ENCODE measurements at places on chromosomes 11 and 22.

DNA sequence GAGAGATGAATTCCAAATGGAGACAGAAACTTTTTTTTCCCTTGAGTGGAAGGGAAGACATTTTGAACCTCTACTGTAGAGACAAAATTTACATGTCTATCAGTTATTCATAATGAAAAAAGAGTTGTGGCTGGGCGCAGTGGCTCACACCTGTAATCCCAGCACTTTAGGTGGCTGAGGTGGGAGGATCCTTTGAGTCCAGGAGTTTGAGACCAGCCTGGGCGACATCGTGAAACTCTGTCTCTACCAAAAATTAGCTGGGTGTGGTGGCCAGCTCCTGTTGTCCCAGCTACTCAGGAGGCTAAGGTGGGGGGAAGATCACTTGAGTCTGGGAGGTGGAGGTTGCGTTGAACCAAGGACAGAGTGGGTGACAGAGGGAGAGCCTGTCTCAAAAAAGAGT, 4.1 kb downstream of the EED start:
- no peak for DNase-seq

DNA sequence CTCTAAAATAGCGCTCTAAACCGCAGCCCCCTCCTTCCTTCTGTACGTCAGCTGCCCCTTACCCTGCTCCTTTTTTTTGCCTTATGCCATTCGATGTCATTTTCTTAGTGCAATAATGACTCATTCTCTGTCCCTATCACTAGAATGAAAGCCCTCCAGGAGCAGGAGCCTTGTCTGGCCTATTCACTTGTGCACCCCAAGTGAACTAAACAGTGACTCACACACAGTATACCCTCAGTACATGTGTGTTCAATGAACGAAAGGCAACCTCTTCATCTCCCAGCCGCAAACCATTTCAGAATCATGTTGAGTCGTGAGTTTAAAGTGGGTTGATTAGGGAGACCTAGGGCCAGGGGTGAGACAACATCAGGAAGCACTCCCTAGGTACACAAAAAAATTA, 50.7 kb upstream of the SPATA19 start:
- DNase-seq: no peak

DNA sequence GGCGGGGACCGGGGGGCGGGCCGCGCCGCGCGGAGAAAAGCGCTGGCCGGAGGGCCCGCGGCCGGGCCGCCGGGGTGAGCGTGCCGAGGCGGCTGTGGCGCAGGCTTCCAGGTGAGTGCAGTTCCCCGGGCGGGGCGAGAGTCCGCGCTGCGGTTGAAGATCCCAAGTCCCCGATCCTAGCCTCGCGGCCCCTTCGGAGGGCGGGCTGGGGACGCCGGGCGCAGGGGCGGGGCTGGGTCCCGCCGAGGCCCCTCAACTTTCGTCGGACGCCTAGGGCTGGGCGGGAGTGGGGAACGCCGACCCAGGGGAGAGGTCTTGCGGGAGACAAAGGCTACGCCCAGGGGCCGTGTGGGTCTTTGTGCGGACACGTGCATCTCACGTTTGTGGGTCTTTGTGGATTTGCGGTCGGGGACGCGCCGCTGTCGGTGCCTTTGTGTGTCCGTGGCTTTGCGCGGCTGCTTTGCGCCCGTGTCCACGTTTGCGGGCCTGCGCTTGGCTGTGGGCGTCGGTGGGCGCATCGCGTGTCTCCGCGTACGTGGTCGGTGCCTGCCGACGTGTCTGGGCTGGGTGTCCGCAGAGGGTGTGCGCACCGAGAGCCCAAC, at the start of gene TSKU:
TSS of gene TSKU (plus strand) at position 63 of the 602 bp plus-strand sequence. CDS start 12,261 bp downstream, outside the sequence.
- DNase-seq: no peak

DNA sequence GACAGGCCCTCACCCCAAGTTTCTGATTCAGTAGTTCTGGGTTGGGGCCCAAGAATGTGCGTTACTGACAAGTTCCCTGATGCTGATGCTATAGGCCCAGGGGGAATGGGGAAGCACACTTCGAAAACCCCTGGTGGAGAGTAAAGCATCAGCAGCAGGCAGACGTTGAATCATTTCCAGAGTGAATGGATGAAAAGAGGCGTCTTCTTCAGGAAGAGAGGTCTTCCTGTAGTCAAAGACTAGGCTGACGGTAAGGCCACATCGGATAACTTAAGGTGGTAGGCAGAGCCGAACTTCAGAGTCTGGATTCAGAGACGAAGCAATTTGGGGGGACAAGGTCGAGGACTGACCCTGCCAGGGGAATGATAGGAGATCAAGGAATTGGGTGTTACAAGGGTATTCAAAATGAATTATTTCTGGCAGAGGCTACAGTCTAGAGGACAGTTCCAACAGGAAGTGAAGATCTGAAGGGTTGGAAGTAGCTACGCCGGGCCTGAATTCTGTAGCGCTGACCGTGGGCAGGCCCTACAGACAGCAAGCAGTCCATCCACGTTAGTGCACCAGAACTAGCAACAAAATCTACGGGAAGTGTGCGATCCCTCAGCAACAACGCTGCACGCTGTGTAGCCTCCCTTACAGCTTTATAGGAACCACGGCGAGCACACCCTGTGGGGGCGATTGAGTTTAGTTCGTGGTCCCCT, 862 bp upstream of the CENATAC start:
- no peak for DNase-seq

- no peak for DNase-seq
Measured at GRCh38 chr11:44248109-44248508, 61.8 kb downstream of the ALX4 start.

DNA sequence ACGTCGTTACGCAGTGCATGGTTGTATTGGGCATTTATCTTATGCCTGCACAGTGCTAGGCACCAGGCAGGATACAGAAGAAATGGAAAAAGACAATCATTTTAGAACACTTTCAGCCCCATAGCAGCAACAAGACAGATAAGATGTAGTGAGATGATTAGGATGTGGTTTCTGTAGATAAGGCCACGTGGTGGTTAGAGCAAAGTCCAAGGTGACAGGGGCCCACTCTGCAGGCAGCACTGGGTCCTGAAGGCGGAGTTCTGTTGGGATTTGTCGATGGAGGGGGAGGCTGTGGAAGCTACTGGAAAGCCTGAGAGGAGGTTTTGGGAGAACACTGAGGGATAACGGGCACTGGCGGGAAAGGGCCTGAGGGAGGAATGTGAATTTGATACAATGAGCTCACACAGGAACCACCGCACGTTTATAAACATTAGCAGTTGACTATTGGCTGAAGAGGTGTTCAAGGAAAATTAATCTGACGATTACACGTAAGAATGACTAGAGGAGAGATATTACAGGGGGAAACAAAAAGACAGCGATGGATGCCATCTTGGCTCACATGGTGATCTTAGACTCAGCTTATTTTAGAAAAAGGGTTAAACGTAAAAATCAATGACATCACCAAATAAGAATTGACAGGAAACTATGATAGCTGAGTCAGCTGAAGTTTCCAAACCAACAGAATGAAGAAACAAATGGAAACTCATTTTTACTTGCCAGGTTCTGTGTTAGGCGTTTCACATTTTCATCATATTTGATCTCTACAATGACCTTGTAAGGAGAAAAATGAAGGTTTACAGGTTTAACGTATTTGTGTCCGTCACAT, 551.0 kb downstream of the OPCML start:
- no peak for DNase-seq

DNA sequence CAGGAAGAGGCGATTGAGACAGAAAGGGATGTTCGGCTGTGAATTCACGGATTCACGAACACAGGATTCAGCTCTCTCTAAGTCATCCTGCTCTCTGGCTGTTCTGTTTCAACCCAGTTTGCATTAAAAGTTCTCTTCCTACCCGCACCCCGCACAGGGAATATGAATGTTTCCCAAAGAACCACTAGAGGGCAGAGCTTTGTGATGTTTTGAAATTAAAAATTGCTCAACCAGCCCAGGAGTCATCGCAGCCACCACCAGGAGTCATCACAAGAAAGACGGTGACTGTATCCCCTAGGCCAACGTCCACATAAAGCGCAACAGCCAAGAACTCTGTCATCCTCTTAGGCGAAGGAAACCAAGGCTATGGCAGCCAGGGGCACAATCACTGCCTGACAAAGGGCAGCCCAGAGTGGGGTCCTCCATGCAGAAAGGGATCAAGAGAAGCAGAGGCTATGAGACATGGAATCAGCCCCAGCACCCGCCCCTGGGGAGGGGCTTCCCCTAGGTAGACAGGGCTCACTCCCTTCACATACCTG, 122.4 kb downstream of the WT1 start:
- DNase-seq: peak; percentile 24
